Stimulated activated CD4-positive, alpha-beta T cell treated with anti-CD3 and anti-CD28 coated beads, Interleukin-12 subunit alpha, Interleukin-12 subunit beta, amount 100 ng/mL, for 4 hours (primary cell): ENCODE measurements at places on chromosomes 3 and 15.

GRCh38 chr3:78314327-78314726, 1274.4 kb downstream of the ROBO2 start:
- DNase-seq, result no peak

DNA sequence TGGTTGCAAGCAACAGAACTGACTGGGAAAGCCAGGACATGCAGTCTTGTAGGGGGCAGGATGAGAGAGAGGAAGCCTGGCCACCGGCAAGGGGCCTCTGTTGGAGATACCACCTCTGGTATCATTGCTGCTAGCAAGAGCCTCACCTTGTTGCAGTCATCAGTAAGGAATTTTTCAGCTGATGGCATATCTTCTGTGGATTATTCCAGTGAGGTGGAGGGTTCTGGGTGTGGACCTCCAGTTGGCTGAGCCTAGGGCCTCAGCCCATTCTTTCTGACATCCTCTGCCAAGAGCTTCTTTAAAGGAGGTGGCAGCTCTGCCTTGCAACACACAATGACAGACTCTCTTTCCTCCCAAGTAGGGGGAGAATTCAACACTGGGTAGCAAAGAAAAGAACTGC, 128.9 kb downstream of the AQP9 start:
- DNase-seq, result no peak

GRCh38 chr3:56611364-56611763, 54.4 kb downstream of the CCDC66 start:
- DNase-seq, result no peak

DNA sequence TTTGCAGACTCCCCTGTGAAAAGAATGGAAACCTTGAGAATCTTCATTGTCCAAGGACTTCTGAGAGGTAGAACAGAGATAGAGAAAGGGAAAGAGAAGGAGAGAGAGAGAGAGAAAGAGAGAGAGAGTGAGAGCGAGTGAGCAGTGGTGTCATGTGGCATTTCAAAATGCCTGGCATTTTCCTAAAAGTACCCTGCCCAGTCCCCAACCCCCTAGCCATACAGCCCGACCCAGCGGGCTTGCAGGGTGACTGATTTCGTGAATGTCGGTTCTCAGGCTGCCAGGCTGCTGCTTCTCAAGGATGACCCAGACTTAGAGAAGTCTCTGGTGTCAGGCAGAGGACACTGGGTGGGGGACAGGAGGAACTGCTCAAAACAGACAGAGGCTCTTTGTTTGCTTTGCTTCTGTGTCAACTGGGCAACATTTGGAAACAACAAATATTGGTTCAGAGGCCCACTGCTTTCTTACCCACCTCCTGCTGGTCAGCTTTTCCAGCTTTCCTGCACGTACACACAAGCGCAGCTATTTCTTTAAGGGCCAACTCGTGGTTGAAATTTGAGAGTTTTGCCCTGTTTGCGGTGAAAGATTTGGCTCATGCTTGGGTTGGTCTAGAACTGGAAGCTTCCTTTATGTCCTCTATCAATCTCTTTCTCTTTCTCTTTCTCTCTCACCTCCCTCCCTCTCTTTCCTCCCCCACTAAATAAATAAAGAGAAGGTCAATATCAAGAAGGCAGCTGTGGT, 3.7 kb upstream of the TF start:
- DNase-seq, result no peak
